ENCODE measurements at places on chromosomes 5 and 9.

DNA sequence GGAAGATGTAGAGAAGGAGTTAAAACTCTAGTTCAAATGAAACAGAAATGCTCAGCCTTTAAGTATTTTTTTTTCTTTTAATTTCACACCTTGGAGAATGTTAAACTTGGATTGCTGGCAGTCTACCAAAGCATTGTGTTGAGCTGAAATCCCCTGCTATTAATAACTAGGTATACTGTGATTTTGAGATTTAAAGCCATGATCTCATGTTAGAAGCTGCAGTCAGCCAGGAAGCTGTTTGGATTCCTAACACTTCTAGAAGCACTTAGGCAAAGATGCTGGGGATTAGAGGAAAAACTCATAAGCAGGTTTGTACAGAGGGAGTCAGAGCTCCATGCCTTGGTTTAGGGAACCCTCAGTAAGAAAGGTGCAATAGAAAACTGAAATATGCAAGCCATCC lies 141.4 kb downstream of the KIF4B start:
- DNase-seq = no peak

DNA sequence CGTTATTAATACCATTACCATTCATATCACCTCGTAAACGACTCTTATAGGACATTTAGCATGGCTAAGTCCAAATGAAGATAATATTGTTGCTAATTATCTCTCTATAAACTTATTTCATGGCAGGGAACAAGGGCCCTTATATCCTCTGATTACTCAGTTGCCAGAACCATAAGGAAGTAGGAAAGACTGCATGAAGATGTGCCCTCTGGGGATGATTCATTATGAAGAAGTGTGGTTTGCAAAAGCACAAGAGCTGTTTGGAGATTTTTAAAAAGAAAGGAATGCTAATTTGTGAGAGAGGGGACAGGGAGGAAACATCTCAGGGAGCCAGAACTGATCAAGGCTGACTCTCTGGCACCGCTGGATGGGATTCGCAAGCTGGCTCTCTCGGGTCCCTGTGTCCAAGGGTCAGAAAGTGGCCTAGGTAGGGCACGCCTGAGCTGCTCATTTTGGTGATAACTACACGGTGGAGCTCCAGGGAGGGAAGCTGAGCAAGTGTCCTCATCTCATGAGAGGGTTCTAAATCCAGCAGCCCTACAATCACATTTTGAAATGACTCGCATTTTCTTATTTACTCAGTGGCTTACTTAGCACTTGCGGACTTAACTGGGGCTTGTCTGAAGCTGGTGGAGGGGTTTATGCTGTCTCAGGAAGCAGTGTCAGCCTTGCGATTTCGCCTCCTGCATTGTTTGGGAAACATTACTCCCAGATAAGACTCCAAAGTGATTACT lies 136.8 kb downstream of the C5orf15 start:
- DNase-seq = no peak

DNA sequence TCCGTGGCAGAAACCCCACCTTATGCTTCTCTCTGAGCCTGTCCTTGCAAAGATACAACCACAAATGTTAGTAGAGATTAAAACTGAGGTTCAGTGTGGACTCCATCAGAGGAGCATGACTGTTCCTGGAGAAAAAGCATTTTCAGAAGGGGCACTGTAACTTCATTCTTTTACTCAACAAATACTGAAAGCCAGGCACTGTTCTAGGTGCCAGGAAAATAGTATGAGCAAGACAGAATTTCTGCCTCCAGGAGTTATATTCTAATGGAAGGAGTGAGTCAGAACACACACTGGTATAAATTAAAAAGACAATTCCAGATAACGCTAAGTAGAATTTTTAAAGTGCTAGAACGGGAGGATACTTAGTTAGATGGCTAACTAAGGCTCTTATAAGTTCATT lies 251.4 kb upstream of the GAS1 start:
- DNase-seq = no peak

DNA sequence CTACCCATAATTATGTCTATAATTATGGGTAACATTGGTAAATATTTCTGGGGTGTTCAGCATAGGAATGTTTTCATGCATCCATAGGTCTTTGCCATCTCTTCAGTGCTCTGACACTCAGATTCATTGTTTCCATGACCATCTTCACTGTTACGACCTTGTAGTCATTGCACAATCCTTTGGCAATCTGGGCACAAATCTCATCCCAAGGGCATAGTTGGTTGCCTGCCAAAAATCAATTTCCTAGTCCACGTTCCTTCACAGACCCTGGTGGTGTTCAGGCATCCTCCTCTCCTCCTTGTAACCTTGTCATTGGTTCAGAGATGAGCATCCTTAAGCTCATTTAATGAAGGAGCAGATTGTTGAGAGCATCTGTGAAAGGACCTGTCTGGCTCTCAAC lies 1400.7 kb downstream of the CDH12 start:
- no peak for DNase-seq

DNA sequence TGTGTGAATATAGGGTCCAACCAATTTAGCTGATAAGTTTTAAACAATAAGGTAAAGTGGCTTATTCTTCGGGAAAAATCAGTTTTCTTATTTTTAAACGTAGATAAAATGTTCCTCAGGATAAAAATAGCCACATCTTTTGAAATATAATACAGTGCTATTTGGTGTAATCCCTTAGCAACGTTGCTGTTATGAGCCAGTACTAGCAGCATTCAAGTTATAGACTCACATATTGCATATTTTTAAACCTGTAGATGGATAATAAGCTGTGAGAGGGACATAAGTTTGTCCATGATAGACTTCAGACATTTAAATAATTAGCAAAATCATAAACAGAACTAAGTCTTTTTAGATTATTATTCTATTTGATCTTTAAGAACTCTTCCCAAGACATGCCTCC lies 6.3 kb downstream of the PDE4D start:
- no peak for DNase-seq

DNA sequence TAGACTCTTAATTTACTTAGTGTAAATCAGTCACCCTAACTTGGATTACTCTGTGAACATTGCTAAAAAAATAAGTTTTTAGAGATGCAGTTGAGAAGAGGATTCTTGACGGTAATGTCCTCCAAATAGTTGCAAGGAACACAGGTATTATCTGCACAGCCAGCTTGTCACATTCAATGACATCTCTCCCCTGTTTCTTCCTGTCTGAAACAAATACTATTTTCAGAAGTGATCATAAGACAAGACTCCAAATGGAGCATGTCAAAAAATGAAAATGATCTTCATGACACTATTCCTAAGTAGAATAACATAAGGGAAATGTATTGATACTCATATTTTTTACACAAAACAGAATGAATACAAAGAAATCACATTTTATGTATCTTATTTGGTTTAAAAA lies 227.9 kb upstream of the CHD1 start:
- DNase-seq = no peak

- DNase-seq = no peak
These were observed 144.2 kb upstream of the PAPPA start for GRCh38 chr9:116009420-116009819.

GRCh38 chr5:109786206-109786855 lies 96.6 kb downstream of the MAN2A1 start:
- DNase-seq = no peak

- DNase-seq = no peak
These were observed 1.4 kb upstream of the PHF24 start for GRCh38 chr9:34956648-34957047.

DNA sequence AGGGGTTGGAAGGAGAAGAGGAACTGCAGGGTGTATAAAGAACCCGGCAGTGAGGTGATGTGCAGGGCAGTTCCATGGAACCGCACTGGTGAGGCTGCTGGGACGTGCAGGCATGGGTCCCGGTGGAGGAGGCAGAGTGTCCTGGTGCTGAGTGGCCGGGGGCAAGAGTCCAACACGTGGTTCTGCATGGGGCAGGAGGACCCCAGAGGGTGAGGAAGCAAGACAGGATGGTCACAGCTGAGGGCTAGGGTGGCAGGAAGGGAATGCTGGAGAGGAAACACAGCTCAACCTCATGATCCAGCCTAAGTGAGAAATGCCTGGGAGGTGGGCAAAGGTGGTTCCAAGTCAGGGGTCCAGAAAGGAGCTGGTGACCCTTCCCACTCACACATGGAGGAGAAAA lies 87.2 kb downstream of the S1PR3 start:
- DNase-seq = no peak

DNA sequence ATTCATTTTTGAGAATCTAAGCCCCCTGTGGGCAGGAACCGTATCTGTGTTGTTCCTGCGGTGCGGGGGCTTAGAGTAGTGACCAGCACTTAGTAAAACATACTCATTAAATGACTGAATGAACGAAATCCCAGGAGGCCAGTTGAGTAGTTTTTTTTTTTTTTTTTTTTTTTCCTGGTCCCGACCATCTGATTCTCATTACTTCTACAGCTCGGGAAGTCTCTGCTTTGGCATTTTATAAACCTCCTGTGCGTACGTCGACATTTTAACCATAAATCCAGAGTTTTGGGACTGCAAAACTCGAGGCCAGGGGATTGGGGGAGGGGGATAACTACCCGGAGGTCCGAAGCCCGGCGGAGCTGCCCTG lies 31.5 kb upstream of the SPRY4 start:
- no peak for DNase-seq

DNA sequence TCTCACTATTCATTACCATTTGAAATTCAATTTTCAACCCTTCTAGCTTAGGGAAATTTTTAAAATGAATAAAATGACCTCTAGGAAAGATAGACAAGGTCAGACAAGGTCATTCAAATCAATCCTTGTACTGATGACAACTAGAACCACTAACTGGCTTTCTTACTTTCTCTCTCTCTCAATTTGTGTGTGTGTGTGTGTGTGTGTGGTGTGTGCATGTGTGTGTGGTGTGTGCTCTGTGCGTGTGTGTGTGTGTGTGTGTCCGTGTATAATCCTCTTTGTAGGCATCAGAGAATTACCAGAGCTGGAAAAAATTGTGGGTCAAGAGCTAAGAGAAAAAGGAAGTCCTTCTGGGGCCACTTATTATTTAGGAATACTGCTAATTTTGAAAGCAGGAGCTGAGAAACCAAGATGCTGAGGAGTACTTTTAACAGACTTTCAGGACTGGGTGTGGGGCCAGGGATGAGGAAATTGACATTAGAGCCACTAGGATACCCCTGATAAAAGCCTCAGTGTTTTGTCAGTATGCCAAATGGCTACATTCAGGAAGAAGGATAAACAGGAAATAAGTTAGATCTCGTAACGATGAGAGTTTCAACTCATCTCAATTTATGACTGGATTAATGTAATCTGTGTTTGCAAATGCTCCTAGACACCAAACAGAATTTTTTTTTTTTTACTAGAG lies 723.3 kb downstream of the CETN3 start:
- no peak for DNase-seq

- DNase-seq = no peak
These were observed 5.0 kb upstream of the NSD1 start for GRCh38 chr5:177128551-177128981.

GRCh38 chr5:123659495-123659894 lies 147.5 kb downstream of the CSNK1G3 start:
- no peak for DNase-seq

All from GDM1 (cell line).